Posterior vena cava (tissue), 2 donors: ENCODE measurements at places on chromosomes 3 and 15. TPM values are rescaled to one million over a fixed set of nuclear protein-coding genes. Genes with fewer than 3 reads are reported as not detected.

The PIGX gene
- total RNA-seq, result 24.1 TPM

- DNase-seq, result peak; percentile 95
Observed at GRCh38 chr3:146160964-146161662, at the start of gene PLOD2. TSS of gene PLOD2 (minus strand) at chr3:146161184. CDS start at chr3:146160989, 195 bp downstream.

DNA sequence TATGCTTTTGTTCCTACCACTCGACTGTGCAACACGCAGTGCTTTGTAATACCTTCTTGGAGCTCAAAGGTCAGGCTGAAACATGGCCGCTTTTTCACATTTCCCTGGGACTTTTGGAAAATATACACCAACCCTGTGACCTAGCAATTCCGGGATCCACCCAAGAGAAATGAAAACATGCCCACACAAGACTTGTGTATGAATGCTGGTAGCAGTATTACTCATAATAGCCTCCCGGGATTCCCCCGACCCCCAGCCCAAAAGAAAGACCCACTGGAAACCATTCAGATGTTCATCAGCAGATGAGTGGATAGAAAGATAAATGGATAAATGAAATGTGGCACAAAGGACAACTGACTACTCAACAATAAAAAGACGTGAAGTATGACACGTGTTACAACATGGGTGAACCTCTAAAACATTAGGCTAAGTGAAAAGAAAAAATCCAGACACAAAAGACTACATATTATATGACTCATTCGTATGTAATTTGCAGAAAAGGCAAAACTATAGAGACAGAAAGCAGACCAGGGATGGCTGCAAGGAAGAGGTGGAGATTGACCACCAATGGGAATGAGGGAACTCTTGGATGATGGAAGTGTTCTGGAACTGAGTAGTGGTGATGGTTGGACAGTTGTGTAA is 104.1 kb downstream of the PGPEP1L start:
- DNase-seq, result no peak

- no peak for DNase-seq
Observed at GRCh38 chr3:51478630-51479029, 21.2 kb downstream of the DCAF1 start.

The CCR8 gene
- total RNA-seq, result not detected

The MKRN2OS gene
- not detected for total RNA-seq

DNA sequence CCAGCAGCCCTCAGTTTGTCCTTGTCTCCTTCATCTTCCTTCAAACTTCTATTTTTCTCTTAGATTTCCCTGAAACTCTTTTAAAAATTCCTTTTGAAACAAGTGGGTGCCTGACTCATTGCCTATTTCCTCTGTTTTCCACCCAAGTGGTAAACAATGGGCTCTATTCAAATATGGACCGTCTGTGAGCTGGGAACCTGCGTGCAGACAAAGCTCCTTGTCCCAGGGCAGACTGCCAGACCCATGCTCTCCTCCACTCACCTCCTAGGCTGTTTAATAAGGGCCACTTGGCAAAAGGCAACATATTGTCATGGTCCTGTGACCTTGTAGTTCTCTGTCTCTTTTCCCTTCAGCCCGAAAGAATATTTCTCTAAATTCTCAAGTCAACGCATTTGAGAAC is 332.7 kb upstream of the THBS1 start:
- DNase-seq, result no peak

The ZNF80 gene
- total RNA-seq, result not detected
